ENCODE measurements at places on chromosomes 1 and 21.
A peak's percentile ranks its signal among the peaks of the same experiment; 100 is the strongest.

DNA sequence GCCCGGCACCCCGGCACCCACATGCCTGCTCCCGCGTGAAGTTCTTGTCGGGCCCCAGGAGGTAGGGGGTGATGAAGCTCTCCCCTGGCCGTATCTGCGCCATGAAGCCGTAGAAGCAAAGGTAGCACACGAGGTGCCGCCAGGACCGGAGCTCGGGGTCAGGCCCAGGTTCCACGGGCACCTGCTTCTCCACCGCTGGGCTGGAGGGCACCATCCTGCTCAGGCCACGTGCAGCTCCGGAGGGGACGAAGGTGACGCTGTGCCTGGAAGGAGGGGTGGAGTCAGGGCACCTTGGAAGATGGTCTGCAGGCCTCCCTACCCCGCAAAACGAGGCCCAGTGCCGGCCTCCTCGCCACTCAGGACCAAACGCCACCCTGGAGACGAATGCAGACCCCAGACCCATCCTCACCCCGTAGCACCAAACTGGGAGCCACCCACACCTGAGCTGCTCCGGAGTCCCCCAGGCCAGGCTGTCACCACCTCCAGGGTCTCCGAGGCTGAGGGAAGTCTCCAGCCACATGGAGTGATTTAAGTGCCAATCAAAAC, 4.4 kb downstream of the SLC19A1 start:
- DNase-seq, result peak; percentile 12

DNA sequence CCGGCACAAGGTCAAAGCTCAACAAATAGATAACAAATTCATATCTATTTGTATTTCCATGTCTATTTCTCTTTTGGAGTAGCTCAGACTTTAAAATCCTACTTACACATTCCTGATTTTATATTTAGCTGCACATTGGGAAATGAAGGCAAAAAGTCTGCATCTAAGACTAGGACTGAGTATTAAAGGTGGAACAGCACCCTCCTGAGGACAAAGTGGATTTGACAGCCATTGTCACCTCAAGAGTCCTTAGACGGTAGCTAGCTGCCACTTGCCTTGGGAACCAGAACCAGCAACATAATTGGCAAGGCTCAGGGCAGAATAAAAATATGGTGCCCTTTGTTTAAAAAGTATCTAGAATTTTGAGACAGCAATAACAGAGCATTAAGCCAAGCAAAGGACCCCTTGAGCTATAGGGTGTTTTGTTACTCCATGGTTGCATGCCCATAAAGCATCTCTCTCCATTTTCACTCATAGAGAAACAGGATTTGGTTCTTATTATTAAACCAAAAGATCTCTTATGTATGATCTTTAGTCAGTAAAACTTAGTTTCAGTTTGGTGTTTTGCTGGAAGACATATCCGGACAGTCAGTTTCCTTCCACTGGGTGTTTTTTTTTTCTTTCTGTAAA, 30.0 kb upstream of the SGIP1 start:
- peak; percentile 43 for DNase-seq

- no peak for DNase-seq
Measured at GRCh38 chr1:25148673-25149300, 83.5 kb downstream of the SYF2 start.

GRCh38 chr1:33267468-33268205, 11.3 kb downstream of the ZNF362 start:
- no peak for DNase-seq

DNA sequence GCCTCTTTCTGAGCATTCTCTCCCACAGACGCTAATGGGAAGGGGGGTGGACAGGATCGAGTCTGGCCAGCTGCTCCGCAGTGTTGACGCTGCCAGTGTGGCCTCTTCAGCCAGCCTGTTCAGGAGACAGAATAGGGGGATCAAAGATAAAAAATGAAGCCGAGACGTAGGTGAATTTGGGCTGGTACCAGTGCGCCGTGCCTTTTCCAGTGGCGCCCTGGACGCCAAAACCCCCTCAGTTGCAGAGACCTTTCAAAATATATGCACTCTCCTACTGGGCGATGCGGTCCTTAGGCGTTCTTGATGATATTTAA, 1.1 kb downstream of the TTC3 start:
- DNase-seq, result no peak

GRCh38 chr1:204398197-204399125, 13.2 kb downstream of the PPP1R15B start:
- DNase-seq, result no peak
